Activated T-helper 1 cell treated with anti-CD3 and anti-CD28 coated beads, Interleukin-12 subunit alpha, Interleukin-12 subunit beta, Interleukin-2, Interleukin-4 antibody, amounts not matched to agents 30 ng/mL and 10 ng/mL and 1 ng/mL, durations not matched to agents 14 hours and 24 hours and 36 hours (primary cell): ENCODE measurements at places on chromosomes 2 and 18. TPM values are rescaled to one million over a fixed set of nuclear protein-coding genes. Genes with fewer than 3 reads are reported as not detected.

The MEP1B gene
- 0.20 TPM in 1 of 2 replicates, not detected in the other for total RNA-seq

The FABP1 gene
- total RNA-seq = not detected in 2 replicates

The ADD2 gene
- 6.9 and 9.0 TPM in 2 replicates for total RNA-seq

The CYP26B1 gene
- total RNA-seq = not detected in 2 replicates

DNA sequence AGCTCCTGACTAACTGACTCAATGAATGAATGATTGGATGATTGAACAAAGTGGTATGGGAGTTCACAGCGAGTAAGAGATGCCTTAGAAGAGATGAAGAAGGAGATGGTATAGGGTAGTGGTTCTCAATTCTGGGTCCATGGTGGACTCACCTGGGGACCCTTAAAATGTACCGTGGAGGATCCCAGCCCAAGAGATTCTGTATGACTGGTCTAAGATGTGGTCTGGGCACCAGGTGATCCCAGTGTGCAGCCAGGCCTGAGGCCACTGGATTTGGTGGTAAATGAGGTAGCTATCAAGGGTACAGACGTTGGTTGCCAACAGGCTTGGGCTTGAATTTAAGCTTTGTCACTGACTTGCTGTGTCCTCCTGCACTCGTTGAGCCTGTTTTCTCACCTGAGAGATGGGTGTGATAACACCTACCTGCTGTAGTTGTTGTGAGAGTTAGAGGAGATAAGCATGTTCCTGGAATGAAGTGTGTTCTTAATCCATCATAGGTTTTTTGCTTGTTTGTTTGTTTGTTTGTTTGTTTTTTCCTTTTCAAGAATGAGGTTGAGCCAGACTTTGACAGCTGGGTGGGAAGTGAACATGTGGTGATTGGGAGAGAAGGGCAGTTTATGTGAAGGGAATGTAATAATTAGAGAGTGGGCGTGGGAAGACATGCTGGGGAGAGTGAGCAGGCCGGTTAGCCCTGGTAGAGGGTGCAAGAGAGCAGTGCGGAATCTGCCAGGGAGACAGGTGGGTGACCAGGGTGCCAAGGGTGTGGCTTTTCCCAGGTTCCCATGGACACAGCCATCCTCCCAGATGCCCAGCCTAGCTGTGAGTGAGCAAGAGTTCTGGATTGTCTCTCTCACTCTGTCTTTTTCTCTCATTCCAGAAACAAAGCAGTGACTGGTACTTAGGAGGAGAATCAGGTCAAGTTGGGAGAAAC, 31.4 kb upstream of the IL1B start:
- DNase-seq = no peak

GRCh38 chr2:8609357-8609811, 72.5 kb upstream of the ID2 start:
- DNase-seq = no peak

- DNase-seq = no peak
Measured at GRCh38 chr2:222038067-222038802, 260.6 kb downstream of the PAX3 start.
